CD4-positive, alpha-beta T cell treated with Interleukin-4 for 4 hours (primary cell): ENCODE measurements at places on chromosomes 6 and 20.

DNA sequence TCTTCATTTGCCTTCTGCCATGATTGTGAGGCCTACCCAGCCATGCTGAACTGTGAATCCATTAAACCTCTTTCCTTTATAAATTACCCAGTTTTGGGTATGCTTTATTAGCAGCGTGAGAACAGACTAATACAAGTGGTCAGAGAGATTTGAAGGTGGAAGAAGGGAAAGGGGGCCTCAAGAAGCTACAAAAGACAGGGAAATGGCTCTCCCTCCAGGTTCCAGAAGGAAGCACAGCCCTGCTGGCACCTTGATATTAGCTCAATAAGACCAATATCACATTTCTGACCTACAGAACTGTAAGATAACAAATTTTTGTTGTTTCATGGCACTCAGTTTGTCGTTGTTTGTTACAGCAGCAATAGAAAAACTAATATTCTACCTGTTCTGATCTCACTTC, 536.5 kb upstream of the MARCKS start:
- DNase-seq: no peak

GRCh38 chr6:161434350-161434749, 160.5 kb upstream of the AGPAT4 start:
- DNase-seq: no peak

DNA sequence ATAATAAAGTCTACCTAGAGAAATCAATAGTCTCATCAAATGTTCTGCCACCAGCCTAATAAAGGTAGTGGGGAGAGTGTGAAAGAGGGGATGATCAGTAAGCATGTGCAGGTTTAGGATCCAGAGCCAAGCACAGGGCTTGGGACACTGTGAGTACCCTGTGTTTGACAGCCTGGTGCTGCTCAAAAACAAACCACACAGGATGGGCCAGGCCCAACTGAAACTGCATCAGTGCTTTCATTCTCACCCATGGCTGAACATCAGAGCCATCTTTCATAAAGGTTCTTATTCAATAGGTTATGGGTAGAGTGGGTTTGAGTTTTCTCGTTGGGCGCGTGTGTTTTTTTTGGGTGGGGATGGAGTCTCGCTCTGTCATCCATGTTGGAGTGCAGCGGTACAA, 87.3 kb upstream of the NHSL1 start:
- no peak for DNase-seq

DNA sequence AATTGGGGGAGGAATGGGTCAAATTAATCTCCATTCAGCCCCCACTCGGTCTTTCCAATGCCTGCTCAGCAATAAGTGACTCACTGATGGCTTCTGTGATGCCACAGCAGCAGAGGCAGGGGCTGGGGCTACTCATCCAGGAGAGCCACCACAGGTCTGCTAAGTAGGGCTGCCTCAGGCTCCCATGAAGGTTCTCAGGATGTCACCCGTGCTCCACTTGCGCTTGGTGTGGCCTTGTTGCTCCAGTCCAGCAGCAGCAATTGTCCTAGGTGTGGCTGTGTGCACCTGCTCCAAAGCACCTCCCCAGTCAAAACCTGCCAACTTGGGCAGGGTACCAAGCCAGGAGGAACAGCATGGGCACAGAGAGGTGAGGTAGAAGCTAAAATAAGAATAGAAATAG, 627 bp upstream of the LY6G6C start:
- DNase-seq: no peak

GRCh38 chr6:129759796-129760605, 50.0 kb upstream of the ARHGAP18 start:
- no peak for DNase-seq

DNA sequence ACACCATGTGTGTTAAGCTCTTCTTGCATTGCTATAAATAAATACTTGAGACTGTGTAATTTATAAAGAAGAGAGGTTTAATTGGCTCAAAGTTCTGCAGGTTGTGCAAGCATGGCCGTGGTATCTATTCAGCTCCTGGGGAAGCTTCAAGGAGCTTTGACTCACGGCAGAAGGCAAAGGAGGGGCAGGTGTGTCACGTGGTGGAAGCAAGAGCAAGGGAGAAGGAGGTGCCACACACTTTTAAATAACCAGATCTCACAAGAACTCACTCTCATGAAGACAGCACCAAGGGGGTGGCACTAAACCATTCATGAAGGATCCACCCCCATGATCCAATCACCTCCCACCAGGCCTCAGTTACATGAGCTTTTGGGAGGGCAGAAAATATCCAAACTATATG, 193.7 kb downstream of the ERMARD start:
- DNase-seq: no peak

- peak; percentile 93 for DNase-seq
These were observed 719 bp downstream of the HSP90AB1 start for GRCh38 chr6:44247338-44248302.

DNA sequence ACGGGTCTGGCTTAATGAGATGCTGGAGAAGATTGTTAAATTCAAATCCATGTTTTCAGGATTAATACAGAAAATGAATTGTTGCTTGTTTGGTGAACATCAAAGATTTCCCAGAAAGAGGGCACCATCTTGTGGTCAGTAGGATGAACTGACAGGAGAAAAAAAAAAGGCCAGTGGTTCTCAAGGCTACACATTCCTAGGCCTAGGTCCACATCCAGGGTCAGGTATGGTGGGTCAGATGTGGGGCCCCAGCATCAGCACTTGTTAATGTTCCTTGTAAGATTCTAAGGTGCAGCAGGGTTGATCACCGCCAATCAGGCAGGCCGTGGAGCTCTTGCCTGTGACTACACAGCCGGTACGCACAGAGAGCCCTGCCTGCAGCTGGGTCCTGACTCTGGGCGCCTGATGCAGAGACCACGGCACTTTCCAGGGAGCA, 34.0 kb upstream of the FOXO3 start:
- peak; percentile 24 for DNase-seq

DNA sequence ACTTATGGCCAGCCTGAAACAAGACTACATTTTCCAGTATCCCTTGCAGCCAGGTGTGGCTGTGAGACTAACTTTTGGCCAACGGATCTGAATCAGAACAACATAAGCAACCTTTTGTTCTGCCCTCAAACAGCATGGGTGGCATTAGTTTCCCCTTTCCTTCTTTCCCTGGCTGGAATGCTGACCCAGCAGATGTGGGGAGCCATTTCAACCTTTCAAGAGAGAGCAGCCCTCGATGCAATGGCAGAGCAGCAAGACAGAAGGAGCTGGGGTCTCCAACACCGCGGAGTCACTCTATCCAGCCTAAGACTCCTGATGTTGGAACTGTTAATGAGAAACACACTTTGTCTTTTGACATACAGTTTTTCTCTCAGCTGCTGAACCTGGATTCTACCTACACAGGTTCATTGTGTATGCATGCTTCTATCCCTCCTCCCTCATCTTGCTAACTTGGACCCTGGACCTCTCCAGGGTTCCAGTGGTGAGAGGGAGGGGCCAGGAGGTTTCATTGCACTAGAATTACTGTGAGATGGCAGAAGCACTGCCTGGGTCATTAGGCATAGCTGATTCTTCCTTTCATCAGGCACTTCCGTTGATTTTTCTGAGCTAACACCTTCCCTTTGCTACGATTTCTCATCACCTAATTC, 28.8 kb upstream of the DDR1 start:
- DNase-seq: no peak

DNA sequence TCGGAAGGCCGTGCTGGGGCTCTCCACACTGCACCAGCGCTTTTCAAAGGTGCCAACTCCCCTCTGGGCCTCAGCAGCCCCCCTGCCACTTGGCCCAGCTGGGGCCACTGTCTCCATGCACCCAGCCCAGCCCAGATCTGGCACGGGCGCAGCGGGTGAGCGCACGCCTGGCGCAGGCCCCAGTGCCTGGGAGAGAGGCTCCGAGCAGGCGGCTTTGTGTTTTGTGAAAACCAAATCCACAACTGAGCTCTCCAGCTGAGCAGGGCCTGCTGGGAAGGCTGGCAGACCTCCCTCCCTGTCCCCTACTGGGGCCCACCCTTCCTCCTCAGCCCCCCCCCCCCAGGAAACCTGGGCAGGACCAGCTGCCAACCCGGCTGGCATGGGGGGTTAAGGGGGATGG, 17.0 kb downstream of the MDGA1 start:
- DNase-seq: no peak

- no peak for DNase-seq
These were observed 8.9 kb upstream of the SLC22A1 start for GRCh38 chr6:160112628-160113299.

- peak; percentile 48 for DNase-seq
These were observed 34.1 kb upstream of the HLA-DQB1 start for GRCh38 chr6:32700391-32701040.

GRCh38 chr6:31791324-31792089, 4.0 kb downstream of the VARS1 start:
- DNase-seq: no peak

DNA sequence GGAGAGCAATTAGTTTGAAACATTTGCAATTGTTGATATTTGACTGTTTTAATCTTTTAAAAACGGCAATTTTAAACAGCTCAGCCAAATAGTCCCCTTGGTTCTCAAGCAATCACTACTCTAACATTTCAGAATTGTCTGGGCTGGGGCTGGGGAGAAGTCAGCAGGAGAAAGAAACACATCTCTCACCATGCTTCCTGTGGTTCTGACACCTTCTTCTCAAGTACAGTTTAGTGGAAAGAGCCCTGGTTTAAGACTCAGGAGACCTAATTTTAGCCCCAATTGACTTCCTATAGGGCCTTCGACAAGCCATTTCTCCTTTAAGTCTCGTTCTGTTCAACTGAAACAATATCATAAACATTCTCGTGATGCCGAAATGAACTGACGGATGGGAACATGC, 168.4 kb upstream of the CDYL start:
- peak; percentile 29 for DNase-seq
